ENCODE measurements at places on chromosomes 2 and 18.

GRCh38 chr2:42847596-42848151 lies 55.3 kb upstream of the HAAO start:
- DNase-seq: no peak

GRCh38 chr18:26550998-26551694 lies 2.8 kb upstream of the KCTD1 start:
- peak; percentile 39 for DNase-seq

GRCh38 chr2:174051741-174052583 lies 86.8 kb upstream of the SP3 start:
- DNase-seq: peak; percentile 54

GRCh38 chr2:112021290-112021689 lies 33.8 kb upstream of the TMEM87B start:
- DNase-seq: no peak

GRCh38 chr2:241121008-241121407 lies 18.9 kb upstream of the MTERF4 start:
- DNase-seq: no peak

- no peak for DNase-seq
Observed at GRCh38 chr2:46239175-46239846, 57.9 kb upstream of the EPAS1 start.

GRCh38 chr2:137202318-137202717 lies 437.0 kb downstream of the THSD7B start:
- DNase-seq: no peak

- DNase-seq: no peak
Observed at GRCh38 chr2:153939124-153939796, 67.5 kb downstream of the GALNT13 start.

GRCh38 chr18:54149078-54149697 lies 75.3 kb downstream of the MBD2 start:
- DNase-seq: no peak

DNA sequence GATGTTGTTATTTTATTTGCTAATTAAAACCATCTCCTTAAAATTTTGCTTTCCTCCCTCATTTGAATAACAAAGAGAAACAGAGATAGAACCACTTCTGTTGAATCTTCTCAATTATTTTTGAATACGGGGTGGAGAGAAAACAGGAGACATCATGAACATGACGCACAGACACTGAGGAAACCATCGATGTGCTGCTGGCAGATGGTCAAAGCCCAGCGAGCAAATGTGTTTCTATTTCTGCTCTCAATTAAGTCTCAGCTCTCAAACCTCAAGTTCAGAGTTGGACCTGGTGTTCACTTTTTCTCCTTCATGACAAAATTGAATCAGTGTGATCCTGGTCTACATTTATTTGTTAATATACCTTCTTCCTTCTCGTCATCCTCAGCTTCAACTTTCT lies 36.1 kb upstream of the TWIST2 start:
- no peak for DNase-seq

DNA sequence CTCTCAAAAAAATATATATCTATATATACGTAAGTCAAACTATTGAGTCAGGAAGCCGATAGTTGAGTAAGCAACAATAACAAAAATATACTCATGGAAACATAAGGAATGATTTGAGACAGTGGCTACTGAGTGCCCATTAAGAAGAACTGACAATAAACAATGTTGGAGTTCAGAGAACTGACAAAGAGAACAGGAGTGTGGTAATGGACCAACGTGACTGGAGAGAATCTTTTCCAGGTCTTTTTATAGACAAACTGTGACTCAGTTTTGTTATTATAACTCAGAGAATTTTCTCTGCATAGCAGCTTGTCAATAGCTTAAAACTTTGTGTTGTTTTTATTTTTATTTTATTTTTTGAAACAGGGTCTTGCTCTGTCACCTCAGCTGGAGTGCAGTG lies 4.6 kb upstream of the GALM start:
- no peak for DNase-seq

DNA sequence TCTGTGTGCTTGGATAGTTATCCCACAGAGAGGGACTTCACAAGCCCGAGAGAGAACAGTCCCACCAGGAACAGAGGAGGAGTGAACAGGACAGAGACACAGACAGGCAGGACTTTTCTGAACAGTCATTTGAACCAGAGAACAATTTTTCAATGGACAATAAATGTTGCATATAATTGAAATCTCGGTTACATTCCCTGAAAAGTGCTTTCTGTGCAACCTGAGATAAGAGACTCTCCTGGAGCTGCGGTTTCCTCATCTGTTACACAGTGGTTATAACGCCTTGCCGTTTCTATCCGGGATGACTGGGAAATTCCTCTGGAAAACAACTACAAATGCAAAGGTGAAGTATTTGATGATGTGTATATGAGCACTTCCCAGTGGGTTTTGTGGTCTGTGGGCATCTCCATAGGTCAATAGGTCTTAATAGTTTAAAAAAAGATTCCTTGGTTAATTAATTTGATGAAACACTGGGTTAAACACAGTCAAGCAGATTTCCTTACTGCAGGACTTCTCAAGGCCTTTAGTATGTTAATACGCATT lies 87.2 kb upstream of the HPCAL1 start:
- no peak for DNase-seq

GRCh38 chr2:227324642-227324994 lies 433 bp upstream of the MFF start:
- no peak for DNase-seq

DNA sequence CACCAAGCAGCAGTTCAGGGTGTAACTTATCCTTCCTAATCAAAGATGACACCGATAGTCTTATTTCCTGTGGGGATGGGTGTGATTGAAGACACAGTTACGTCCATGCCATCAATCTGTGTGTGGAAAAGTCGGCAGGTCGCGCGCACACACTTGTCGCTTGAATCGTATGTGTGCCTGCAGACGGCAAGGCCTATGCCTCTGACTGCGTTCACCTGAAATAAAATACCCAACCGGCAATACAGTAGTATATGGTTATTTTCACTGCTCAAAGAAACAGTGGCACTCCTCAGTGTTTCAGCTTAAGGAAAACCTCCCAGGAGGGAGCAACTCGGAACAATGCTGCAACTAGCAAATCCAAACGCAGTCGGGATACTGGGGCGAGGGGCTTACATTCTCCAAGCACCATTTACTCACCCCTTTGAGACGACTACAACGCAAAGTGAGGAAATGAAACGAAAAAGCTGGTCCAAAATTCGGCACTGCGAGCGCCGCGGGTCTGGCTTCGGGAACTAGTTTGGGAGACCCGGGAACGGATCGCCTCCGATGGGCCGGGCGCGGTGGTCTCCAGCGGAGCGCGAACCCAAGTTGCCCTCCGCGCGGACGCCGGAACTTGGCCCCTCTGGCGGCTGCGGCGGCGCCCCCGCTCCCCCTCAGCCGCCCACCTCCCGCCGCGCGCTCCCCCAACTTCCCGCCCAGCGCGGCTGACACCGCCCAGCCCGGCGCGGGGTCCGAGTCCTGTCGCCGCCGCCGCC lies 675 bp downstream of the PRKD3 start:
- peak; percentile 54 for DNase-seq

DNA sequence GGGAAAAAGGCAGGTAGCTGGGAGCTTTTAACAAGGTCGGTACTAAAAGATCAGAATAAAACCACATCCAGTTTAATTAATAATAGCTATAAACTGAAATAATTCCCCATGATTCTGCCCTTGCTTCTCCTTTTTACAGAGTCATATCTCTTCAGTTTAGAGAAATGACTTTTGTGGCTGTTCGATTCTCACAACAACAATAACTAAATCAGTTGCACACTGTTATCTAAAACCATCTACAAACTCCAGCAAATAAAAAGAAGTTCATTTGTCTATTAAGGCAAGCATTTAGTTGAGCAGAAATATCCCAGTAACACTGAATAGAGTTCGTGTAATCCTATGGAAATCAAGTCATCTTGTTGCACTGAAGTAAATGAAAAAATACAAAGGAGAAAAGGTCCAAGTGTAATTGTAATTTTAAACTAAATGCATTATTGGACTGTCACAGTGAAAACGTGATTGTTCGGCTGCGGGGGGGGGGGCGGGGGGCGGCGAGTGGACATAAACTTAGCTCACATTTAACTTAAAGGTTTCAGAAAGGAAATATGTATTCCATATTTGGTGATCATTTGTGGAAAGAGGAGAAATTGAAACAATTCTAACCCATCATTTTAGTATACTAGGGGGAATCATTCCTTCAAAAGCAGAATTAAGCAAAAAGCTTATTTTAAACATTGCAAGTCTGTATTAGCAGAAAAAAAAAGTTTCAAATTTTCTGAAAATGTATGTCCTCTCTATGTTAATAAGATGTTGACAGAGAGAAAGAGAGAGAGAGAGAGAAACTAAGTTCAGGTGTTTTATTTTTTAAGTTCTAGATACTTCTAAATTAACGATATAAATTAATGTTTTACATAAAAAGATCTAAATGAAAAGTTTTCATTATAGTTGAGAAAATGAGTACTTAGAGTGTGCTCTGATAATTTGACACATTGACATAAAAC lies 144.5 kb downstream of the MEIS1 start:
- DNase-seq: no peak

DNA sequence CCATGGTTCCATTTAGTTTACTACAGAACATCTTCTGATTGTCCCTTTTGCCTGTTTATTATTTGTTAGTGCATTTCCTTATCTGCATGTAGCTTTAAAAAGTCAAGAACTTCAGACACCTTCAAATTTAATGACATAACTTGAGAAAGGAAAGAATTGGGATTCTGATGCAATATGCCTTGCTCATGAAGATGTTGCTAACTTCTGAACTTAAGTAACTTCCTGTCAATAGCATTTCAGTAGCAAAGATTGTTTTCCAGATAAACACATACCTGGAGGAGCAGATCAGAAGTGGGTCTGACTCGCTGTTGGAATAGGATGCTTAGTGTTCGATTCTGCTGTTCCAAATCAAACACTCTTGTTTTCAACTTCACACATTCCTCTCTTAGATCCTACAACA lies 190.2 kb upstream of the LYPD1 start:
- DNase-seq: no peak

Data from left ventricle myocardium superior (tissue), 1 donor.